Uterine smooth muscle cell (primary cell): ENCODE measurements at places on chromosomes 2 and 18. TPM values are rescaled to one million over a fixed set of nuclear protein-coding genes. Genes with fewer than 3 reads are reported as not detected.

The GCG gene
- not detected in 2 replicates for total RNA-seq

The DSC3 gene
- 0.12 and 0.22 TPM in 2 replicates for total RNA-seq

The PFN4 gene
- total RNA-seq, result 0.33 and 0.62 TPM in 2 replicates

The MAIP1 gene
- 19.6 and 24.1 TPM in 2 replicates for total RNA-seq

The RMND5A gene
- 12.3 and 27.6 TPM in 2 replicates for total RNA-seq

The SERPINB4 gene
- total RNA-seq, result not detected in 2 replicates

The UGT1A3 gene
- not detected in 2 replicates for total RNA-seq

The DPP4 gene
- total RNA-seq, result 40.4 and 89.7 TPM in 2 replicates

The BCL2 gene
- total RNA-seq, result 2.7 and 3.6 TPM in 2 replicates

The TFPI gene
- total RNA-seq, result 66.9 and 121 TPM in 2 replicates

The HK2 gene
- 43.2 and 55.9 TPM in 2 replicates for total RNA-seq

The CPLX4 gene
- not detected in 2 replicates for total RNA-seq

The OSR1 gene
- 3.9 and 5.3 TPM in 2 replicates for total RNA-seq

The ACOXL gene
- total RNA-seq, result not detected in 2 replicates

The PCBP1 gene
- 32.2 and 39.1 TPM in 2 replicates for total RNA-seq

The KLHL14 gene
- not detected in 2 replicates for total RNA-seq

The CXCR1 gene
- not detected in 2 replicates for total RNA-seq

The ZRANB3 gene
- 11.2 and 13.2 TPM in 2 replicates for total RNA-seq

The CTAGE1 gene
- not detected in 2 replicates for total RNA-seq

The SLC5A7 gene
- total RNA-seq, result not detected in 2 replicates

The ANTXR1 gene
- 25.6 and 79.0 TPM in 2 replicates for total RNA-seq

The CCDC121 gene
- 1.7 and 2.0 TPM in 2 replicates for total RNA-seq

The SCG2 gene
- total RNA-seq, result 0.44 and 0.50 TPM in 2 replicates

The ANKRD53 gene
- total RNA-seq, result 0.22 and 0.50 TPM in 2 replicates

The UNC80 gene
- under 0.01 TPM in 1 of 2 replicates, not detected in the other for total RNA-seq

The ZNF396 gene
- total RNA-seq, result 0.89 and 2.0 TPM in 2 replicates

The POTEC gene
- not detected in 2 replicates for total RNA-seq

The GAREM1 gene
- total RNA-seq, result 1.00 and 2.4 TPM in 2 replicates

The CBLN2 gene
- total RNA-seq, result 0.11 TPM in 1 of 2 replicates, not detected in the other

The EFHD1 gene
- 0.12 TPM in 1 of 2 replicates, not detected in the other for total RNA-seq

The TMEM178A gene
- total RNA-seq, result 0.22 and 1.4 TPM in 2 replicates

The SPATA3 gene
- total RNA-seq, result not detected in 2 replicates

The SNED1 gene
- 4.5 and 7.5 TPM in 2 replicates for total RNA-seq

The AMER3 gene
- total RNA-seq, result not detected in 2 replicates

The ACADL gene
- 0.11 and 0.50 TPM in 2 replicates for total RNA-seq

The CRYGD gene
- total RNA-seq, result not detected in 2 replicates

The PARD6G gene
- 1.3 and 6.1 TPM in 2 replicates for total RNA-seq

The IKZF2 gene
- total RNA-seq, result 7.5 TPM in 2 replicates

The SNRPD1 gene
- total RNA-seq, result 14.2 and 28.7 TPM in 2 replicates

The DNAJB2 gene
- total RNA-seq, result 47.1 and 51.1 TPM in 2 replicates

The CD226 gene
- total RNA-seq, result 0.44 and 0.50 TPM in 2 replicates

The CPO gene
- 0.12 TPM in 1 of 2 replicates, not detected in the other for total RNA-seq

The TTC27 gene
- total RNA-seq, result 26.6 and 29.7 TPM in 2 replicates
